Activated naive CD8-positive, alpha-beta T cell treated with anti-CD3 and anti-CD28 coated beads, Interleukin-2, amount 10 ng/mL, durations not matched to agents 7 days and 5 days (primary cell): ENCODE measurements at places on chromosomes 1 and 21.

DNA sequence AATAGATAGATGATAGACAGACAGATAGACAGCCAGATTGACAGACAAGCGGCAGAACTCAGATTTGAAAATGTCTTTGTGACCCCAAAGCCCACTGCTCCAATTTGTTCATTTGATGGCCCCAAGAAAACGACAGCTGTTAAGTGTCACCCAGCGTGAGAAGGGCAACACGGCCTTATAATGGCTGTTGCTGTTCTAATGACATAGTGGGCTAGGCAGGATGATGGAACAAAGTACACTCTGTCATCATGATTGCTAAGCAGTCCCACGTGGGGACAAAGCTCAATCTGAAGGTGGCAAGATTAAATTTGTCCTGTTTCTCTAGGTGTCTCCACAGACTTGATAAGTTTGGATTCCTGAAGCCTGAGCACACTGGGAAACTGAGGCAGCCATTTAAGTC is 112.9 kb downstream of the DAB1 start:
- DNase-seq = no peak

DNA sequence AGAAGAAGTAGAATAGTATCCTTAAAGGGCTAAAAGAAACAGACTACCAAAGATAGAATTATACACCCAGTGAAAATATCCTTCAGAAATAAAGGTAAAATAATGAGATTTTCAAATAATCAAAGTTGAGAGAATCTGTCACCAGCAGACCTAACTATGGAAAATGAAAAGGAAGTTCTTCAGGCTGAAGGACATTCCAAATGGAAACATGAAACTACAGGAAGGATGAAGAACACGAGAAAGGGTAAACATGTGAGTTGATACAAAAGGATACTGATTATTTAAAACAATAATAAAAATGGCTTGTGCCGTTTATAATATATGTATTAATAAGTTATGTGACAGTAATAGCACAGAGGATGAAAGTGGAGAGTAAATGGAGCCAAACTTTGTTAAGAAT is 57.1 kb upstream of the SLFNL1 start:
- no peak for DNase-seq

- no peak for DNase-seq
Measured at GRCh38 chr21:33850985-33851384, 64.6 kb downstream of the ATP5PO start.

DNA sequence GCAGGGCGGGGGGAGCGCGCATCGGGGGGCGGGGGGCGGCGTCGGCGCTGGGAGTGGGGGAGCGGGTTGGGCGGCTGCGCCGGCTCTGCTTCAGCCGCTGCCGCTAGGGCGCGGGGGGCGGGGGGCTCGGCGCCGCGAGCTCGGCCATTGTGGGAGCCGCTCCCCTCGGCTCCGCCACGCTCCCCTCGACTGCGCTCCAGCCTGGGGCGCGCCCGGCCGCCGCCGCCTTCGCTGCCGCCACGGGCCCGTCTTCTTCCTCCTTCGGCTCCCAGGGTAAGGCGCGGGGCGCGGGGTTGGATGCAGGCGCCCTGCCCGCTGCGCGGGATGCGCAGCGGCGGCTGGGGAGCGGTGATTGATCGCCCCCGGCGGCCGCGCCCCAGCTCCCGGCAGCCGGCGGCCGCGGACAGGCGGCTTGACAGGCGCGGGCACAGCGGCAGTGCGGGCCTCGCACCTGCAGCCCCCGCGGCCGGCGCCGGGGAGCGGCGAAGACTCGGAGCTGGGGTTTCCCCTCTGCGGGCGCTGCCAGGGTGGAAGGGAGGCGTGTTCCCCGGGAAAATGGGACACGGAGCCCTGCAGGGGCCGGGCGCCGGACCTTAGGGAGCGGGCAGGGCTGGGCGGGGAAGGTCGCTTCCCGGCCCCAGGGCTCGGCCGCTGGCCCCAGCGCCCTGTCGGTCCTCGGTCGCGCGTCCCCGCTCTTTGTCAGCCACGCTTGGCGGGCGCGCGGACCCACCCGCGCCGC is 55.3 kb downstream of the NDUFS5 start:
- peak; percentile 53 for DNase-seq

DNA sequence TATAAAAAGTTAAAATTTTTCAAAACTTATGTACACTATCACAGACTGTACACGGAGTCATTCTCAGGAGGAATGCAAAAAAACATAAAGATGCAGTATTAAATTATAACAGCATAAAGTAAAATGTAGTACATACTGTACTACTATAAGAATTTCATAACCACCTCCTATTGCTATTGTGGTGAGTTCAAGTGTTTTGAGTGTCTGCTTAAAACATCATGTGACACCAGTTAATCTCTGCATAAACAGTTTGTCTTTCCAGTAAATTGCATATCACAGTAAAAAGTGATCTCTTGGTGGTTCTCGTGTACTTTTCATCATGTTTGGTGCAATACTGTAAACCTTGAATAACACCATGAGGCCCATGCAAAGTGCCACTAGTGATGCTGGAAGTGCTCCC is 45.2 kb downstream of the SDCCAG8 start:
- no peak for DNase-seq

DNA sequence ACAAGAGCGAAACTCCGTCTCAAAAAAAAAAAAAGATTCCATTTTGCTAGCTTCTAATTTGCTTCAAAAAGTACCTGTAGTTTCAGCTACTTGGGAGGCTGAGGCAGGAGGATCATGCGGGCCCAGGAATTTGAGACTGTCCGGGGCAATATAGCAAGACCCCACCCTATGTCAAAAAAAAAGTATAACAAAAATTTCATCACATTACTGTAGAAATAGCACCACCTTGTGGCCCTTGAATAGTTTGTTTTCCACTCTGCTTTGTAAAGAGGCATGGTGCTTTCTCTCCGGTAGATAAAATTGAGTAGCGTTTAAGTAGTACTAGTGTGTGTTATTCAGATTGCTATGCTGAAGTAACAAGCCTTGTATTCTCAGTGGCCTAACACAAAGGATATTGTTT is 18.2 kb upstream of the MSTO1 start:
- DNase-seq = no peak

DNA sequence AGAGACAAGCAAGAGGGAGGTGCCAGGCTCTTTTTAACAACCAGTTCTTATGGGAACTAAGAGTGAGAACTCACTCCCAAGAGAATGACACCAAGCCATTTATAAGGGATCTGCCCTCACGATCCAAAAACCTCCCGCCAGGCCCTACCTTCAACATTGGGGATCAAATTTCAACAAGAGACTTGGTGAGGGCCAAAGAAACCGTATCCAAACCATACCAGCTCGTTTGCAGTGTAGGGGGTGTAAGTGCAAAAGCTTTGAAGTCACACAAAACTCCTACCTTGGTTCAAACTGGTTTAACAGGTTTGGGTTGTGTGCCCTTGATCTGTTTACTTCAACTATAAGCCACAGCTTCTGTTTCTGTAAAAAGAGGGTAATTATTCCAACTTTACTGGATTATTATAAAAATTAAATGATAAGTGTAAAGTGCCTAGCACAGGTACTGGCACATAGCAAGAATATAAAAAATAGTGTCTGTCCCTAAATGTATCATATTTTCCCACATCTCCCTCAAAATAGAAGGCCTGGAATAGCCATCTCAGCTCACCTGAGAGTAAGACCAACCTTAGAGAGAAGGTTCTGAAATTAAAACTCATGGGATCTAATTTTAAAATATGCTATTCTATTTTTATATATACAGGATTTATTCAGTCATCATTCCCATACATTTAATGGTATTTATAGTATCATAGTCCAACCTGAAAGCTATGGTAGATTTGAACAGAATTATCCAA is 7.0 kb upstream of the USP25 start:
- DNase-seq = no peak

DNA sequence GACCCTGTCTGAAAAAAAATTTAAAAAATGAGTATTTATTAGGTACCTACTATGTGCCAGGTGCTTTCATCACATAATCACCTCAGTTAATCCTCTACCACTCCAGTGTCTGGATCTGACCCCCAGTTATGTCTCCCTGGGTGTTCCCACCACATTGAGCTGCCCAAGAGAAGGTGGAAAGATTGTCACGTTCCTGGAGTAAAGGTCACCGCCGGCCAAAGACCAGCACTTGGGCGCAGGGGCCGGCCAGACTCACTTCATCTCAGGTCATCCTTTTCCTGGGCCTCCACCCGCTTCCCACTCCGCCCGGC is 714 bp downstream of the PYCR2 start:
- no peak for DNase-seq

GRCh38 chr1:3352952-3353331 is 101.5 kb upstream of the ARHGEF16 start:
- DNase-seq = no peak

DNA sequence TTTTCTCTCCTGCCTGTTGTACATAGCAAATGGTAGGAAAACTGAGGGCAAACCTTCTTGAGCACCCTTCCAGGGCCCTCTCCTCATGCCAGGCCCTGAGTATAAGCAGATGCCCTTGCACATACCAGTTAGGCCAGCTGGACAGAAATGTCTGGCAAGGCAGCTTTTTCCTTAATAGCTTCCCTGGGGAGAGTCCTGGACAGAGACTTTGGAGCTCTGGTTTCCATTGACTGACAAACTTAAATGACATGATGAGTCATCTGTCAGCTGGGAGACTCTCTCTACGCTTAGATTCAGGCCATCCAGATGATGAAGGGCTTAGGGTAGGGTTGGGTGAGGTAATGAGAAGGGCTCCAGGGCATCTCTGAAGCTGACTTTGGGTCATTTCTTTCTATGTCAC is 317.5 kb downstream of the ASTN1 start:
- DNase-seq = no peak

GRCh38 chr21:34571994-34572393 is 42.9 kb downstream of the RCAN1 start:
- no peak for DNase-seq

GRCh38 chr21:40830836-40831235 is 16.1 kb downstream of the DSCAM start:
- no peak for DNase-seq

DNA sequence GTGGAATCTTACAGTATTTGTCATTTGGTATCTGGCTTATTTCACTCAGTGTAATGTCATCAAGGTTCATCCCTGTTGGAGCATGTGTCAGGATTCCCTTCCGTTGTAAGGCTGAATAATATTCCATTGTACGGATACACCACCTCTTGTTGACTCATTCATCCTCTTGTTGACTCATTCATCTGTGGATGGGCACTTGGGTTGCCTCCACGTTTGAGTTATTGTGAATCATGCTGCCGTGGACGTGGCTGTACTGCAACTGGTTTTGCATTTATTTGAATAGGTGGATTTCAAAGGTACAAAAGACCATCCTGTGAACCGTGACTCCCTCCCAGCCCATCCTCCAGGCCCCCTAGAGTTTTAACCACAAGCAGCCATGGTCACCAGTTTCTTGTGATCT is 11.9 kb upstream of the TCP10L start:
- DNase-seq = no peak

DNA sequence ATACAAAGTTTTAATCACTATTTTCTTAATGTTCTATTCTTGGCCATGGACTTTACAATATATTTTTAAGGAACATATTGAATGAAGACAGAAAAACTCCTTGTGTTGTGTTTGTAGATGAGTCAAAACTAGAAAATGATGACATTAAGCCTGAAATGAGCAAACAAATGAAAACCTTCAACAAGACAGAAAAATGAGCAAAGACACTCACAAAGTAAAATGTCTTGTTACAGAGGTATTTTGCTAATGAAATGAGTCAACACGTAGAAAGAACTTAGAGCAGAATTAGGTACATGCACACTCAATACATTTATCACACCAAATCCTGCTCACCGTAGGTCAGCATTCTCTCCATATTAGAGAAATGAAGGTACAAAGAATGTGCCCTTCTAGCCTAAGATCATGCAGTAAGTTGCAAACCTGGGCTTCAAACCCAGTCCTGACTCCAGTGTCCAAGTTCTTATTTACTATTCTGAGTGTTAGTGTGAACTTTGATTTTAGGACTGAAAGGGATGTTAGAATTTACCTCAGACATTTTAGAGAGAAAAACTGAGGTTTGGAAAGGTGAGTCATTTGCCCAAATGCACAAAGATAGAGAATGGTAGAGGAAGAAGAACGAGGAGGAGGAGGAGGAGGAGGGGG is 133.9 kb upstream of the SGIP1 start:
- DNase-seq = no peak

GRCh38 chr1:167794043-167794442 is 72.3 kb downstream of the MPZL1 start:
- DNase-seq = no peak

DNA sequence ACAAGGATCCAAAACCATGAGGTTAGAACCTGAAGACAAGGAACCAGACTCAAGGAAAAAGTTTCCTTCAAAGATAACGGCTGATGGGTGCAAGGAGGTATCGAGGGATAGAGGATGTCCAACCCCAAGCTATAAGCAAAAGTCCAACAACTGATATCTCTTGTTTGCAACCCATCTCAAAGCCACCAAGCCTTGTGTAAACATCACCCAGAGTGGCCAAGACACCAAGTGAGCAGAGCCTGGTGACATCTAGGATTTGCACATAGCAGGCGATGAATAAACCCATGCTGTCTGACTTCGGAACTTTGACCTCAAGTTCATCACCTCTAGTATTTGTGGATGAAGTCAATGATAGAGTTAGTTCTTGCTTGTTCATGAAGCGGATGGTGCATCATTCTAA is 180.7 kb downstream of the ETS2 start:
- no peak for DNase-seq

DNA sequence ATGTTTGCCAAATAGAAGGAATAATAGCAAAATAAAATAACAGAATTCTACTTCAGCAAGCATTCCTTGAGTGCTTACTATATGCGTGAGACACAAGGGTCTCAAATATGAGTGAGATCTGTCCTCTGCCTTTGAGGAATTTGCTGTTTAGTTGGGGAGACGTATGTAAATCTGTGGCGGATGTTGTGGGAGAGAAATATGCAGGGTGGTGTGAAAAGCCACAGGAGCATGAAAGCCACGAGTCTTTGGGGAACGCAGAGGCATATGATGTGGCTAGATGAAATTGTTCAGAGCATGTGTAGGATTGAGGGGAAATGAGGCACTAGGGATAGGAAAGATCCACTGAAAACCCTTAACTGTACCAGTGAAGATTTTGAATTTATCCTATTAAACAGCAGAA is 244.4 kb downstream of the PBX1 start:
- no peak for DNase-seq
